T47D (cell line): ENCODE measurements at places on chromosomes 3 and 15.

GRCh38 chr3:104005815-104006214 lies 1360.9 kb upstream of the ALCAM start:
- DNase-seq: peak; percentile 23

- peak; percentile 85 for DNase-seq
These were observed at the start of gene GMNC for GRCh38 chr3:190862209-190863118. TSS of gene GMNC (minus strand) at chr3:190862694. CDS start at chr3:190862615, 79 bp downstream.

DNA sequence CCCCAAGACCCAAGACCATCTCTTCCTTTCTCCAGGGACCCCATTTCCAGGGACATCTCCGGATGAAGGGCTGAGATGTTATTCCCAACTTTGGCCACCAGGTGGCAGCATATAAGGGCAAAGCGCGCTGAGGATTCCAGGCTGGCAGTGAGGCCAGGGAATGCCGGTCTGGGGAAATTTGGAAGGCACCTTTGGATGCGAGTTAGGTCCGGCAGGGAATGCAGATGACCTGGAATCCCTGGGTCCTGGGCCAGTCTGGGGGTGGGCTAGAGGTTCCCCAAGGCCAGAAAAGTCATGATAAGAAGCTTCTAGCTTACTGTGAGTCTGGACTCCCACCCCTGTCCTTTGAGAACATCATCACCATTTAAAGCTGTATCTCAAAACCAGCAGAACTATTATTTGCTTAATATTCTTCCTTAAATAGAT lies 1.6 kb upstream of the CHST13 start:
- DNase-seq: peak; percentile 81

DNA sequence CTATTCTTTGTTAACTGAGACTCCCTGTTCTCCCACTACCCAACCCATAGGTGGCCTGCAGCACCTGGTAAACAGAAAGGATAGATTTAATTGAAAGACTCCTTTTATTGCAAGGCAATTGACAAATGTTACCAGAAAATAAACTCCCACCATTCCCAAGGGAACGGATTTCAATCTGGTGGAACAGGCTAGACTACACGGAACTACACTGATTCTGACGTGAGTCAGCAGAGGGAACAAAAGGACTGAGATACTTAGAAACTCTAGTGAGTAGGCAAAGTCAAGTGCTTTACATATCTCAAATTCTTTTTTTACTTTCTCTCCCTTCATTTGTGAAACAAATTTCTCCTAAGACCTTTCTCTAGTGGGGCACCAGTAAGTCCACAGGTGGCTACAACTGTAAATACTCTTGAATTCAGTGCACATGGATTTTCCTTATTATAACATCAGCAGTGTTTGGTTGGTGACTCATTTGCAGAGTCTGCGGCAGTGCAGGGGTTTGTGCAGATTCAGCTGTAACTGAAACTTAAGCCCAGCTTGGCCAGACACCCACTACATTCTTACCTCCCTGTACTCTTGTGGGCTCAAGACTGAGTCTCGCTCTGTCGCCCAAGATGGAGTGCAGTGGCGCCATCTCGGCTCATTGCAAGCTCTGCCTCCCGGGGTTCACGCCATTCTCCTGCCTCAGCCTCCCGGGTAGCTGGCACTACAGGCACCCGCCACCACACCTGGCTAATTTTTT lies 34.3 kb upstream of the PLSCR2 start:
- DNase-seq: no peak

DNA sequence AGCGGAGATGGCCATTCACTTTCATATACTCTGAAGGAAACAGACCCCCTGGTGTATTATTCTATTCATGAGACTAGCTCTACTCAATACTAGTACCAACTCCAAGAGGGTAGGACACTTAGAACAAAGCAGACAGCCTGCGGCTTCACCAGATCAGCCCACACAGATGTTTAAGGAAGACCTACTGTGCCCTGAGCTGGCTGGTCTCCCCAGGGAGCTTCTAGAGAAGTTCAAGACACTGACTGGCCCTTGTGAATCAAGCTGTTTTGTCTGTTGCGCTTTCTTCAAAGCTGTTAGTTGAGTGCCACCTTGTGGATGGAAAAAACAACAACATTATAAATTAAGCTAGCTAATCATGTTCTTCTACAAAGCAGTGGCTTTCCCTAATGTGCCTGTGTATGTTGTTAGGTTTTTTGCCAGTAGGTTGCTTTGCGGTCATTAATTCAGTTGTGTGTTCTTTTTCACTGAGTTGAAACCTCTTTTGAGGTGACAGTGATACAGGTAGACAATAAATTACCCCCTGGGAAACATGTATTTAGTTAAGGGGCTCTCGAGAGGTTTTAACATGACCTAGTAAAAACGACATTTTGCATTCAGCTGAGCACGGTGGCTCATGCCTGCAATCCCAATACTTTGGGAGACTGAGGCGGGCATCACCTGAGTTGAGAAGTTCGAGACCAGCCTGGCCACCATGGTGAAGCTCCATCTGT lies 64.2 kb upstream of the MYZAP start:
- peak; percentile 32 for DNase-seq

DNA sequence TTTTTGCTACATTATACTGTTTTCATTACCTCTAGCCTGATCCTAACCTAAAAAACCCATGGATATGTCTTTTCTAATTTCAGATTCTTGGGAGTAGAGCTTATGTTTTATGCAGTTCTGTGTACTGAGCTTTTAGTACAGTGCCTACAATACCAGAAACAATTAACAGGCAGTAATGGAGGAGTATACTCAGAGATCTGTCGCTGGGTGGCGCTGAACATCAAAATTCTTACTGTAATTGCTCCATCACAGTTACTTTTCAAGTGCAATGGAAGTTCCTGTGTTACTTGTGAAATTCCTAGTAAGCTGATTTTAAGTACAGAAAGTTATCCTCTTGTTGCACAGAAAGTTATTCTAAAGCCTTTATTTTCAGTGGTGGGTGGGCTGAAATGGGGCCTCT lies 66.9 kb downstream of the RNF13 start:
- DNase-seq: peak; percentile 71

DNA sequence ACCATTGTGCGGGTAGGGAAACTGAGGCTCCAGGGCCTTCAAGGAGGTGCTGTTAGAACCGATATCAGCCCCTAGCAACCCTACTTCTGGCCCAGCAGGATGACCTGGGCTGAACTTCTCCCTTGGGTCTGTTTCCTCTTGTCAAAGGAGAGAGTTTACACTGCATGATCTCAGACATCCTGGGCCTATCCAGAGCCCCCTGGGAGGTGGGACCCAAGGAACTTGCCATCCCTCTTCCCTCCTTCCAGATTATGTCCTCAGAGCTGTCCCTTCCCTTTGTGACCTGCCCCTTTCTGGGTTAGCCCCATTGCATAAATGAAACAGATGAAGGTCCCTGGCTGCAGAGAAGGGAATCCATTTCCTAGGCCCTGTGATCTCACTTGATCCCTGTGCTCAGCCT lies 12.3 kb upstream of the DNAH1 start:
- DNase-seq: no peak

- DNase-seq: no peak
These were observed 116.5 kb downstream of the EEFSEC start for GRCh38 chr3:128269796-128270195.

DNA sequence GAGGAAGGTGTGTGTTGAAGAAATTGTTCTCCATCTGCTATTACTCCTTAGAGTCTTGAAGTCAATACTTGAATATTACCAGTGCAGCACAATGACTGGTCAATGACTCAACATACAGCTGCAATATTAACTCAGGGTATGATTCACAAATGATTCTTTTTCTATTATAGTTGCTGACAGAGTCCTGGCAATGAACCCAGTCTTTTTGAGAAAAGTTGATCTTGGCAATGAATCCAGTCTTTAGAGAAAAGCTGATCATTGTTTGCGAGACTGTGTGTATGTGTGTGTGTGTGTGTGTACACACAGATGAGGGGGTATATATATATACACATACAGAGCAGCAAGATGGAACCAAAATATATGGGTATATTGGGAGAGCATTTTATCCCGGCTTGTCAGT lies 315.1 kb downstream of the ZNF385D start:
- DNase-seq: no peak

DNA sequence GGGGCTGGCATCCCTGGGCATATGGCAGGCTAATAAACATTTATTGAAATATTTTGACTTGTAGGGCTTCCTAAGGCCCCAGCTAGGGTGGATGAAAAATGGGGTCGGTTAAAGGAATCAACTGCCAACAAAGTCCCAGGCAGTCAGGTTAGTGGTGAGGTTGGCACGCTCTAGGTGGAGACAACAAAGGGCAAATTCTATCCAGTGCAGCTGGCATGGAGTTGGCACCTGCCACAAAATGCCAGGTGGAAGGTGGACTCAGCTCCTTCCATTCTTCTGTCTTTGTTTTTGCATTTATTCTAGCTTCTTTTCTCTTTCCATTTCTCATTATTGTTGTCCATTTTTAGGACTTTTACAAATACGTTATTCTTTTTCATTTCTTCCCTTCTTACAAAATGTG lies 31.0 kb downstream of the LCMT2 start:
- DNase-seq: no peak

DNA sequence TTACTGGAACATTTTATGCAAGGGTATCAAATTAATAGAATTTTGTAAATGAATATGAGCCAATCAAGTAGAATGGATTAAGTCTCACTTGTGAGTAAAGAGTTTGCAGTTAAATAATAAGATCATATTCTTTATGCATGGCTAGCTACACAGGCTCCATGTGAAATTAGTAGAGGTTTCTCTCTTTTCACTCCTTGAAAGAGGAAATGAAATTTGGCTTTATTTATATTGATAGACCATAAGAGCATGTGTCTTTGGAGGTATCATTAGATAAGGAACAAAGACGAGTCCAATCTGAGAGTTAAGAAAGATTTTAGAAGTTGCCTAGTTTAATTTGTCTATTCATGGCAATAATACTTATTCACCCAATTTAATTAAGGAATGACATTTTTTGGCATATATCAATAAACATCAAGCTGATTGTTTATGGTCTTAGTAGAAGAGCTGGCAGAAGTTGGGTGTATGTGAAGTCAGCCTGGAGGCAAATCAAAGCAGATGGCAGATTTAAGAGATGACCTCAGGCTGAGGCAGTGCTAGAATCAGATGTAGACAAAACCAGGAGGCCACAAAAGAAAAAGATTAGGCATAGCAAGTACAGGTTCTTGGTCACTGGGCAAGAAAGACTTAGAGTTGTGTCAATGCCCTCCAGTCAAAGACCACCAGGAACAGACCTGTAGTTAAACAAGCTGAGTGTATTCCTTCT lies 406.5 kb upstream of the ARHGEF26 start:
- no peak for DNase-seq

GRCh38 chr15:69511015-69511414 lies 58.4 kb downstream of the RPLP1 start:
- no peak for DNase-seq

GRCh38 chr15:44081026-44082013 lies 113.8 kb downstream of the FRMD5 start:
- DNase-seq: no peak

DNA sequence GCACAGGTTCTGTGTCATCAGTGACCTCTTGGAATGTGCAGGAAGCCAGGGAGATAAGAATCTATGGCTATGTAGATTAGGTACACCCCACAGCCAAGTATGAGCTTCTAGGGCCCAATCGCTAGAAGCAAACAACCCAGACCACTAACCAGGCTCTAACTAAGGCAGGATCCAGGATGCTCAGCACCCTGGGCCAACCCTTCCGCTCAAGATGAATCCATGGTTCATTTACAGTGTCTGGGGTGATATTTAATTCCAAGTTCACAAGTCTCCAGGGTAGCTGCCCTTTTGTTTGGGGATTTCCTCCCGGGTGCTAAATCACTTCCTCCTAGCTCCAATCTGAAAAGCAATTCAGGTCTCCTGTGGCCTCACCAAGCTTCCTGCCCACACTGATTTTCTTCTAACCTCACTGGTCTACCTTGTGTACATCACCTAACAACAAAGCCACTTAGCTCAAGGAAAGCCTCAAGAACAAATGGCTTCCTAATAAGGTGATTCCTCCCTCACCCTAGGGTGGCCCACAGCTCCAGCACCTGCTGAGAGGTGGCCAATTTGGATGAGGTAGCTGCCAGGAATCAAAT lies 2.4 kb downstream of the EHD4 start:
- no peak for DNase-seq

GRCh38 chr15:73812806-73813465 lies 59.8 kb upstream of the INSYN1 start:
- DNase-seq: no peak

- no peak for DNase-seq
These were observed 10.4 kb downstream of the NSMCE3 start for GRCh38 chr15:29259233-29259632.

DNA sequence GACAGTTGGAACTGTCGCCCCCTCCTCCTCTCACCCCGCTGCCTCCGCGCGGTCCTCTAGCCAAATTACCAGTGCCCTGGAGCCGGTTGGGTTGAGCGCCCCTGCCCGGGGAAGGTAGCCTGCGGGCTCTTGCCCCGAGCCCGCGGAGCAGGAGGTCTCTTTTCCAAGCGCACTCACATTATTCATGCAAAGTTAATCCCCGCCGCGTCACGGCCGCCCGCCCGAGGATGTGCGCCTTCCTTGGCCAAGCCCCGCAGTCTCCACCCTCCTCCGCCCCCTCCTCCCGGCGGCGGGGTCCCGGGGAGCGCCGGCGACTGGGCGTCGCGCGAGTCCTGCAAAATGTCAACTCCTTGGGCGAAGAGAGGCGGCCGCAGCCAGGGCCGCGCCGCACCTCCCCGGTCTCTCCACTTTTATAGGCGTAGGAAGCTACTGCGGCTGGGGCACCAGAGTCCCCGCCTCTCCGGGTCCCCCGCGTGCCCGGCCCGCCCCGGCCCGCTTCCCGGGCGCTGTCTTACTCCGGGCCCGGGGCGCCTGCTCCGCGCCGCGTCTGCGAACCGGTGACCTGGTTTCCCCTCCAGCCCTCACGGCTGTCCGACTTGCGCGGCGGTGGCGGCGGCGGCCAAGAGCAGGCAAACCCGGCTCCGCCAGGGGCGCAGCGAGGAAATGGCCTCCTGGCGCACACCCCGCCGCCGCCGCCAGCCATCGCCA lies at the start of gene THRB:
THRB (minus strand) TSS at position 233 of the 708 bp plus-strand sequence.
- DNase-seq: peak; percentile 84

GRCh38 chr15:56496635-56497034 lies 31.7 kb upstream of the MNS1 start:
- DNase-seq: peak; percentile 79

DNA sequence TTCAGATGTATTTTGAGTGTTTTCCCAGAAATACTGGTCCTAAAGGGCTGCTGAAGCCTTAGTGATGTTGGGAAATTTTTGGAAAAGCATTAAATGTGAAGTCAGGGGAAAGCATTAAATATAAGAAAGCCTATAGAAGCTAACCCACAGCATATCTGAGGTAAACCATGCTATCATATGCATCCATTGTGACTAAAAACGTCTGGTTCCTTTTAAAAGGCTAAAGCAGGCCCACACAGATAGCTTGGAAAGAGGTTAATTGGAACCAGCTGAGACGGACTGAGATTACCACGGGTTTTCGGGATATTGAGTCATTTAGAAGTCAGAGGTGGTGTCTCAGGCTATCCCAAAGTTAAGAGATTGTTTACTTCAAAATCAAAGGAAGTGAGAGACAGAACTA lies 78.2 kb downstream of the CYP19A1 start:
- no peak for DNase-seq

GRCh38 chr3:81289676-81290075 lies 471.8 kb downstream of the GBE1 start:
- no peak for DNase-seq

- DNase-seq: no peak
These were observed 78.7 kb downstream of the KLF13 start for GRCh38 chr15:31405200-31405920.

GRCh38 chr3:65660000-65660598 lies 378.6 kb downstream of the MAGI1 start:
- DNase-seq: no peak
